ENCODE measurements at places on chromosomes 11 and 22.

GRCh38 chr11:70328556-70328955 is 58.1 kb downstream of the PPFIA1 start:
- DNase-seq, result no peak

DNA sequence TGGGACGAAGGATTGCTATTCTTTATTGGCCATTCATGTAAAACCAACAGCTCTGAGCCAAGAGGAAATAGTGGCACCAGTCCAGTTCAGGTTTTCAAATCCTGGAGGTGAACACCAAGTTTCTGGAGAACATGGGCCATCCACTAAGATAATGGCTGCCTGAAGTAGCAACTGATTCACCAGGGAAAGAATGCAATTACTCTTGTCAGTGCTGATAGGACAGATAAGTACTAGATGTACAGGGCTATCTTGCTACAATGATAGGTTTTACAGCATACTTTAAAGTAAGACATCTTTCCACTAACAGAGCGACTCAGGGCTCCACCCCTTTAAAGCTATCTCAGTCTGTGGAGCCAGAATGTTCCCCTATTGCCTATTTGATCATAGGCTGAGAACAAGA is 36.8 kb upstream of the APOA1 start:
- DNase-seq, result no peak

DNA sequence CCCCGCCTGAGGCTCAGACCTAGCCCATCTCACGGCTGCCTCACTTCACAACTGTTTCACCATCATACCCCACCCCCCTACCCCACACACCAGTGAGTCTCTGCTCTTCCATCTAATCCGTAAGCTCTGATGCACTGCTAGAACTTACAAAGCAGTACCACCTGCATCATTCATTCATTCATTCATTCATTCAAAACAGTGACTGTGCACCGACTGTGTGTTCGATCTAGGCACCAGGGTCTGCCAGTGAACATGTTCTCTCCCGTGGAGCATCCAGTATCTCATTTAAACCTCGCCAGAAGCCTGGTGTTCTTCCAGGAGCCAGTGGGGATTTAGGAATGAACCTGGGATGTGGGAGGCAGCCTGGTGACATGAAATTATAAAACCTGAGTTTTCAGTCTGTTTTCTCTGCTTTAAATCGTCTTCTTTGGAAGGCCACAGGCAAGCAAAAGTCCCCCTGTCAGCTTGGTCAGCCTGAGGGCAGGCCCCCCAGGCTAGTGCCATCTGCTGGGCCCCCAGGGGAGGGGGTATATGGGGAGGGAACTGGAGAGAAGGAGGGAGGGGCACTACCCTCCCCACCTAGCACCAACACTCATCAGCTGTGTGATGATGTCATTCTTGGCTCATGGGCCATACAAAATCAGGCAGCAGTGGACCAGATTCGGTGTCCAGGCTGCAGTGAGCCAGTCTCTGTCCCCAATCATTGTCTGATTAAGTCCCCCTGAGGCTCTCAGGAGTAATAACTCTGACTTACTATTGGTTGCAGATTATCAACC is 18.4 kb downstream of the TMPRSS6 start:
- no peak for DNase-seq

- no peak for DNase-seq
Observed at GRCh38 chr11:62132191-62132590, 8.4 kb downstream of the INCENP start.

DNA sequence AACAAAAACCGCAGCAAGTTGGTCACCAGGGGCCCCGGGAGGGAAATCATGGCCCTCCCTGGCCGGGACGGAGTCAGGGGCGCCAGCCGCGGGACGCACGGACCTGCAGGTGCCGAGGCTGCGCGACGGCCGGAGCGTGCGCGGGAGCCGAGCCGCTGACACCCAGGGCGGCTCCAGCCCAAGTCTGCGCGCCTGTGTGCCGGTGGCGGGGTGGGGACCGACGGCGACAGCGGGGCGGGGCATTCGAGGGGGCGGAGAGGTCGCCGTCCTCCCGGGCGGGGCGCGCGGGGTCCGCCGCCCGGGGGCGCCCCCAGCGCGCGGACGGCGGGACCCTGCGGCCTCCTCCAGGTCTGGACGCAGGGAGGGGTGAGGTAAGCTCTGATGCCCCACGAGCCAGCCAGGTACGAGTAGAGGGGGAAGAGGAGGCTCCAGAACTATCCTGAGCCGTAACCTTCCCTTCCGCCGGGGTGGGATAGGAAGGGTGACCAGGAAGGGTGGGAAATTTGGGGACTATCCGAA is at the start of gene ESAM:
ESAM (minus strand) TSS at position 186 of the 519 bp plus-strand sequence; CDS start at position 50, 136 bp downstream.
- peak; percentile 65 for DNase-seq

GRCh38 chr11:39804271-39804670 is 1655.2 kb downstream of the LRRC4C start:
- no peak for DNase-seq

DNA sequence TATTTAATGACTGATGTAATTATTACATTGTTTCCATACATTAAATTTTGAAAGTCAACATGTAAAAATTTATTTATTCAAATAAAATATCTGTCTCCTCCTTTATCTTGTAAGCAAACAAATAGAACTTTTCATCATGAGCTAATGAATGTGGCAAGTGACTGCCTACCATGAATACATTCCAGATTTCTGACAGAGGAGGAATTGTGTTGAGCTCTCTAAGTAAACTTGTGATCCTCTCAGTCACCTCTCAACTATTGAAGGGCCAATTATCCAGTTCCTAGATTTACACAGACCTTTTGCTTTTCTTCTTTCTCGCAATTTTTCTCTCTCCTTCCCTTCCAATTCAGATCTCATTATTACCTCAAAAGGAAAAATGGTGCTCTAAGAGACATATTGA is 21.5 kb downstream of the PRRG4 start:
- no peak for DNase-seq

DNA sequence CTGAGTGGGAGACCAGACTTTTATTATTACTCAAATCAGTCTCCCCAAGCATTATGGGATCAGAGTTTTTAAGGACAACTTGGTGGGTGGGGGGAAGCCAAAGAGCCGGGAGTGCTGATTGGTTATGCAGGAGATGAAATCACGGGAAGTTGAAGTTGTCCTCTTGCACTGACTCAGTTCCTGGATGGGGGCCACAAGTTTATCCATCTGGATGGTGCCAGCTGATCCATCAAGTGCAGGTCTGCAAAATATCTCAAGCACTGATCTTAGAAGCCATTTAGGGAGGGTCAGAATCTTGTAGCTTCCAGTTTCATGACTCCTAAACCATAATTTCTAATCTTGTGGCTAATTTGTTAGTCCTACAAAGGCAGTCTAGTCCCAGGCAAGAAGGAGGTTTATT is 53.5 kb upstream of the LMO1 start:
- DNase-seq, result no peak

DNA sequence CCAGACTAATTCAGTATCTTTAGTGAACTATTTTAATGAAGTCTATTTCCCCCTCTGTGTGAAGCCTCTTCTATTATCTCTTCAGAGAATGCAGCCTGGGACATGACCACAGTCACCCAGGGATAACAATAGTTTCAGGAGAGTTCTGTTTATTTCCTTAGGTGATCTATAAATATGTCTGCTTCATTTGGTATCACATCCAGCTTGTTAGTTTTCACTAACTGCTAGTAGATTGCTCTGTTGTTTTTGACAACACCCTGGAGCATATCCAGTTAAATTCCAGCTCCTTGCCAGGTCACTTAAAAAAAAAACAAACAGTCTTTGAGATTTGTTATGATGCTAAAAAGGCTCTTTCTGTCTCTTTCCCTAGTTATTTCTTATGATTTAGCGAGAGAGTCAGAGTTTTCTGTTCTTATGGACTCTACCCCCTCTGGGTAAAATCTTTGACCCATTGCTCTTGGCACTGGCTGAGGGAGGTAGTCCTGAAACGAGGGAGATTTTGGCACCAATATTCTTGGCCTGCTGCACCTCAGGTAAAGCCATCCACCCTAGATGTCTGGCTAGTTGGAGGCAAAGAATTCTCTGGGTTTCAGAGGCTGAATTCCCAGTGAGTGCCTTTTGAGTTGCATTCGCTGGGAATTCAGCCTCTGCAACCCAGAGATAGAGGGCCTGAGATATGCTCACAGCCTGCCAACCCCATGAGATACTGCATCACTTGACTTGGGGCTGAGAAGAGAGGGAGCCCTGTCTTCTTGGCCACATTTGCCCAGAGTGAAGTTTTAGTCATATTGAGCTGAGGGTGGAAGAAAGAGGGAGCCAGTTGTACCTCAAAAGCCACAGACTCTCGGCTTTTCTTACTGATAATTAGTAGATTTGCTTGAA is 159.1 kb downstream of the PGR start:
- DNase-seq, result no peak

- DNase-seq, result no peak
Observed at GRCh38 chr11:100981196-100981824, 148.3 kb downstream of the PGR start.

DNA sequence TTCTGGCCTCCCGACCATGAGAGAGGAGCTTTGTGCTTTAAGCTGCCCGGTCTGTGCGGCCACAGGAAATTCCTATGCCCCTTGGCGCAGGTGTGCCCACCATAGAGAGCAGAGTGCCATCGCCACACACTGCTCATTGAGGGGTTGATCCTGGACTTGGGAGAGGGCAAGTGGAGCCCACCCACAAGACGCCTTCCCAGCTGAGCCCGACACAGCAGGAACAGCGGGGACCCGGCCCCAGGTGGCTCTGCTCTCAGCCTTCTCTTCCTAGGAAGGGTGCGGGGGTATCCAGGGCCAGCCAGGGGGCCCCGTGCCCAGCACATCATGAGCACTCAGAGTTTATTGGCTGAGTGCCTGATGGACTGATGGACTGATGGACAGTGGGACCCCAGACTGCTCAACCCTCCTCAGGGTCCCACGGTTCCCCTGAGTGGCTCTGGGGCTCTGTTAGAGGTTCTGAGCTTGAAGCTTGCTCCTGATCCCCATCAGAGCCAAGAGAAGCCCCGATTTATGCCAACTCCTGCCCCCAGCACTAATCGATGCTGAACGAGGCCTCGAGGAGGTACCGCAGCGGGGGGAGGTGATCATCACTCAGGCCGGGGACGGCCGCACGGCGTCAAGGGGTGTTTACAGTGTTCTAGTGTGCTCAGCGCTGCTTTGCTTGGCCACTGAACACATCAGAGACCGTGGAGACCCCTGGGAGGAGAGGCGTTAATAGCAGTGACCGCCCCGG is 13.5 kb upstream of the MRGPRD start:
- DNase-seq, result no peak

DNA sequence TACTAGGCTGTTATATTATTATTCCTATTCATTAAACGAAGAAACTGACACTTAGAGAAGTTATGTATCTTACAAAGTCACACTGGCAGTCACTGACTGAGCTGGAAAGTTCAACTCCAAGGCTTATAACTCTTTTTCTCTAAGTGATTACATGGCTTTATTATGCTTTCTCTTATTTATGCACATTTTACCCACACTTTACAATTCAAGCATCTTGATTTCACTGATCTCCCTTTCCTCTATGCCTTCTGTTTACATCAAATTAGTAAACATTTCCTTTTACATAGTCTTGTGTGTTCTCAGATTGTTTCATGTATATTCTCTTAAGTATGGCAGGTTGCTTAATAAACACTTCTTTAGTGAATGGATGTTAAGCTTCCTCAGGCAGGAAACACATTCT is 66.0 kb downstream of the CLPB start:
- no peak for DNase-seq

GRCh38 chr22:21106000-21106399 is 60.3 kb downstream of the LRRC74B start:
- no peak for DNase-seq

GRCh38 chr11:17991783-17992433 is 20.9 kb downstream of the SERGEF start:
- DNase-seq, result peak; percentile 30

DNA sequence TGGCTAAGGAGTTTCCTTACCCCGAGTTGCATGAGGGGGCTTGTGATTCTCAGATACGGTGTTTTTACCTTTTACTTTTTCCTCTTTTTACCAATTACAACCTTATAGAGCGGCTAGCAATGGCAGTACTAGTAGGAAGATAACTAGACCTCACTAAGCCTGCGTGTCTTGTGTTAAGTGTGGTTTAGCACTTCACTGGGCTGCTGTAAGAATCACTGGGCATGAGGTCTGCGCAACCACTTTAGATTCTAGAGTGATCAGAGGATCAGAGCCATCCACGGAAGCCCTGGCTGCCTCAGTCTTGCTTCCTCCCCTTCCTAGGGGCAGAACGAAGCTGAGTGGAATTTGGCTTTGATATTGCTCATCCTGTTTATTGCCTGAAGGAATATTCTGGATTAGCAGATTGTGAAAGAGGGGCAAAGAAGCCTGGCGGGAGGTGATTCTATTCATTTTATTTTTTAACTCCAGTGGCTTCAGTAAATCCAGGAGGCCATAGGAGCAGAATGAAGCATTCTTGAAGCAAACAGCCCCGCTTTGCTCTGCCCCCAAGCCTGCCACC is 88.5 kb downstream of the GRAMD1B start:
- no peak for DNase-seq

GRCh38 chr11:40241524-40242051 is 1217.9 kb downstream of the LRRC4C start:
- DNase-seq, result no peak

DNA sequence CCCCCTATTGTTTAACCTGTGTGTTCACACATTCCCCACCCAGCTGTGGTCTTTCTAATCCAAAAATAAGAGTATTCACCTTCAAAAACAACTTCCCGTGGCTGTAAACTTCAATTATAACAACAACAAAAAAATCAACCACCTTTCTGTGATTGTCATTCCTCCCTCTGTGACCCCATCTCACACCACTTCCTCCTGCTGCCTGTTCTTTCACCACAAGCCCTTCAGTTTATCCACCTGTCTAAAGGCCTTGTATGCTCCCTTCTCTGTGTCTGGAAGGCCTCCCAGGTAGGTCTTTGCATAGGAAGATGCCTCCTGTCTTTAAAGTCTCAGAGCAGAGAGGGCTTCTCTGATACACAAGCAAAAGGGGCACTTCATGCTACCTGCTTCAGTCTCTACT is 707.7 kb downstream of the OPCML start:
- no peak for DNase-seq

GRCh38 chr11:112589155-112589554 is 328.5 kb upstream of the PLET1 start:
- DNase-seq, result no peak

GRCh38 chr11:68710409-68710808 is 26.1 kb downstream of the GAL start:
- no peak for DNase-seq

- no peak for DNase-seq
Observed at GRCh38 chr11:31141789-31142188, 227.8 kb downstream of the DCDC1 start.

DNA sequence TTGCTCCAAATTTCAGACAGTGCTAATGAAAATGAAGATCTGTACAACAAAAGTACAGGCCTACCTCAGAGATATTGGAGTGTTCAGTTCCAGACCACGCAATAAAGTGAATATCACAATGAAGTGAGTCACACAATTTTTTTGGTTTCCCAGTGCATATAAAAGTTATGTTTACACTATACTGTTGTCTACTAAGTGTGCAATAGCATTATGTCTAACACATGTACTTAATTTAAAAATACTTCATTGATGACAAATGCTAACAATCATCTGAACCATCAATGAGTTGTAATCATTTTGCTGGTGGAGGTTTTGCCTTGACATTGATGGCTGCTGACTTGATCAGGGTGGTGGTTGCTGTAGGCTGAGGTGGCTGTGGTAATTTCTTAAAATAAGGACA is 60.6 kb upstream of the E2F8 start:
- no peak for DNase-seq

All from activated CD4-positive, alpha-beta T cell treated with anti-CD3 and anti-CD28 coated beads for 4 hours (primary cell).